ENCODE measurements at places on chromosomes 6 and 20. TPM values are rescaled to one million over a fixed set of nuclear protein-coding genes. Genes with fewer than 3 reads are reported as not detected.

DNA sequence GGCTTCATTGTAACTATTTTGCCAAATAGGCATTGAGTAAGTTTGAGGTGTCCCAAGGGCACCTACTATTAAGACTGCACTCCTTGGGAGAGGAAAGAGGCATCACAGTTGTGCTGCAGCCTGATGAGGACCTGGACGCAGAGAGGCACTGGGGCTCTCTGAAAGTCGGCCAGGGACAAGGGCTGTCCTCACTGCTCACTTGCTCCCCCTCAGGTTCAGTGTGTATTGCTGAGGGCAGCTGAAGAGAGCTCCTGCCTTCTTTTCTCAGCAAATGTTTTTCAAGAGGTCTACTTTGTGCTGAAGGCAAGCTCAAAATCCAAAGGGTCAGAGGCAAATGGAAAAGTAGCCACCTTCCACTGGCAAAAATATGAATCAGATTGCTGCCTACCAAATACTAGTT is 331.8 kb downstream of the RIMS1 start:
- no peaks in the 10 kb centered on the region for H3K27me3 ChIP-seq
- H3K36me3 ChIP-seq, result no peaks in the 10 kb centered on the region
- no peak overlapping the region for H3K27ac ChIP-seq
- H3K4me1 ChIP-seq, result no peaks in the 10 kb centered on the region

Gene OARD1
- total RNA-seq, result 48.7 TPM

DNA sequence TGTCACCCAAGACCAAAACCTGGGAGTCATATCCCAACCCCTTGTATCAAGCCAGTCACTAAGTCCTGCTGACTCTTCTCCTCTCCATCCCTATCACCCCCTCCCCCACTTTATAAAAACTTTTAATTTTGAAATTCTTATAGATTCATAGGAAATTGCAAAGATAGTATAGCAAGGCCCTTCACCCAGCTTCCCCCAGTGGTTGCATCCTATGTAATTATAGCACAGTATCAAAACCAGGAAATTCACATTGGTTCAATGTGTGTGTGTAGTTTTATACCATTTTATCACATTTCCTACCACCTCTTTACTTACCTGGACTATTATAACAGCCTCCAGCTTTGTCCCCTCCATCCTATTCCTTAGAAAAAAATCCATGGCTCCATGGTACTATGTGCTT is 4.1 kb downstream of the PPT2 start:
- peaks cover 40% of the 10 kb centered on the region for H3K36me3 ChIP-seq
- no peak for DNase-seq
- peaks cover 22% of the 10 kb centered on the region for H3K4me1 ChIP-seq

DNA sequence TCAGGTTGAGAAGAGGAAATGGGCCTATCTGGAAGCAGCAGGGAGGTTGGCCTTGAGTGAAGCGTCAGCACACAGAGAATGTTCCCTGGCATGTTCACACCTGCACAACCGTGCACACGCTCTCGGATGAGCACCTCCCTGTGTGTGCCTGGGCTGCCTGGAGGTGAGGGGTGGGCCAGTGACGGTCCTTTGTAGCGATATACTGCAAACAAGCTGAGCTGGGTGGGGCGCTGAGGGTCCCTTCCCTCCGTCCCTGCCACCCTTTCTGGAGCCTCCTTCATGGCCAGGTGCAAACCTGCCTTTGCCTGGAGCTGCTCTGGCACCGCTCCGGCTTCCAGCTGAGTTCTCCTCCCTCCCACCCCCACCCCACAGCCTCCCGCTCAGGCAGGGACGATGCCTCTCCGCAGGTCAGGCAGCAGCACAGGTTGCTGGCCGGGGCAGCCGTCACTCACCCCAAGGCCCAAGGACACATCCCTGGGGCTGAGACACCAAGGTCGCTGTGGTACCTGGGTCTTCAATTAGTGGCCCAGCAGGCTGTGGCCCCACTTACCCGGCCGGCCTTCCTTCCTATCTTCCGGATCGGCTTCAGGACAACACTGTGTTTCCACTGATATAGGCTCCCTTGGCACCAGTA is 111.6 kb downstream of the ERMARD start:
- peaks cover 18% of the 10 kb centered on the region for H3K4me1 ChIP-seq
- no peak overlapping the region for H3K27ac ChIP-seq
- no peaks in the 10 kb centered on the region for H3K36me3 ChIP-seq
- no peak overlapping the region for H3K4me3 ChIP-seq
- H3K27me3 ChIP-seq, result no peaks in the 10 kb centered on the region

GRCh38 chr6:91453224-91453878 is 866.5 kb upstream of the MAP3K7 start:
- no peak overlapping the region for H3K27ac ChIP-seq
- H3K27me3 ChIP-seq, result no peaks in the 10 kb centered on the region

Gene OVOL2
- not detected for total RNA-seq

DNA sequence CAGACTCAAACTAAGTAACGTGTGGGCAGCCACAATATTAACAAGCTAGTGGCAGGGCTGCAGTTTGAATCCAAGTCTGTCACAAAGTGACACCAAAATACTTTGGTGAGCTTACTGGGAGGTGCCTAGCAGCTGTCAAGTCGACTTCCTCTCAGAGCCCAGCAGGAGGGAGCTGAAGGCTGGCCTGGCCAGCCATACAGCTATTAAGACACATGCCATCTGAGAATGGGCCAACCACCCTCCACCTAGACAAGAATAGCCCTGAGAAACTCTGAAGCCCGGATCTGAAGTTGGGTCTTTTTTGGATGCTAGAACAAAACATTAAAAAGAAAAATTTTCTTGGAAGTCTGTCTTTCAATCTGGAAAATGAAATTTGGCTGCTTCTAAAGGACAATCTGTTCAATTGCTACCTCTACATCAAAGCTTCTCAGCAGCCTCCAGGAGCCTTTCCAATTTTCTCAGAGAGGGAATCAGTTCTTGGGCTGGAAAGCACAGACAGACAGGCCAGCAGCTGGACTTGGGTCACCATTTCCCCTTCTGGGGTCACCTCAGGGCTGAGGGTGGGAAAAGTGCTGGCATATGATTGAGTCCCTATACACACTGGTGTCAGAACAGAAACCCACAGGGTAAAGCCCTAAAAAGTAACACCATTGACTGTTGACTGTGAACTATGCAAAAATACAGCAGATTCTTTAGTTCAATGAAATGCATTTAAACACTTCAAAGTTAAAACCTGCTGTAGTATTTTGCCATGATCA is 42.9 kb downstream of the UQCC1 start:
- no peak for DNase-seq
- H3K4me1 ChIP-seq, result no peaks in the 10 kb centered on the region
- H3K4me3 ChIP-seq, result no peak overlapping the region
- no peaks in the 10 kb centered on the region for H3K27me3 ChIP-seq
- peaks cover 6% of the 10 kb centered on the region for H3K36me3 ChIP-seq
- H3K27ac ChIP-seq, result no peak overlapping the region

Gene SLC16A10
- total RNA-seq, result 26.1 TPM

DNA sequence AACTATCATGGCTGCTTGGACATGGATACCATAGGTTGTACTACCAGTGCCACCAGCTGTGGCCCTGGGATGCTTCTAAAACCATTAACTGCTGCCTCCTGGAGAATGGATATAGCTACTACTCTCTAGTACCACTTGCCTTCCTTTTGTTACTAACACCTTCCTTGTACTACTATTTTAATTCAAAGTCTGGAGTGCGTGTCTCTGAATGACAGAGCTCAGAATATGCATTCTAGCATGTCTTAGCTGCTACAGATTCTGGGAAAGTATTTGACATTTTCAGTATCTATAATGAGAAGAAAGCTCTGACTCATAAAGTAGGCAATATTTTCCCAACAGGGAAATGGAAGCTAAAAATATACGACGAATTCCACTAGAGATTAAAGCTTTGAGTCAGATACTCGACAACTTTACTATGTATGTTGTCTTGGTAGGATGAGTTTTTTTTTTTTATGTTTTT is 112.3 kb downstream of the PFDN4 start:
- no peaks in the 10 kb centered on the region for H3K4me1 ChIP-seq
- no peaks in the 10 kb centered on the region for H3K36me3 ChIP-seq
- peaks cover 27% of the 10 kb centered on the region for H3K27me3 ChIP-seq
- H3K4me3 ChIP-seq, result no peak overlapping the region
- DNase-seq, result no peak

DNA sequence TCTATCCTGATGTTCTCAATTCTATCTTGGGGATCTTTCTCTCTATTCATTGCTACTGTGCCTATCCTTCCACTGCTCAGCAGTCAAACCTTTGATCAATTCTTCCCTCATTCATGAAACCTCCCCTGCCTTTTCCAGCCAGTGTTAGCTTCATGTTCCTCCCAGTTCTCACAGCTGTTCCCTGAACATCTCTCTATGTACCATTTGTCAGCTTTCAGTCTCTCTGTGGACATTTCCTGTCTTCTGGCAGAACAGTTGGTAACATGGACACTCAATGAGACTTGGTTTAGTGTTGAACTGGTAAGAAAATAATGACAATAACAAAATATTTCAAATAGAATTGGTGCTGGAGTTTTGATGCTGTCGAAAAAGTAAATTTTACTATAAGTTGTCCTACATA is 26.2 kb downstream of the SPTLC3 start:
- no peaks in the 10 kb centered on the region for H3K4me1 ChIP-seq
- no peak for DNase-seq
- no peak overlapping the region for H3K27ac ChIP-seq
- H3K36me3 ChIP-seq, result peaks cover 2% of the 10 kb centered on the region

- no peak for DNase-seq
- no peaks in the 10 kb centered on the region for H3K36me3 ChIP-seq
- H3K4me3 ChIP-seq, result no peak overlapping the region
- no peaks in the 10 kb centered on the region for H3K27me3 ChIP-seq
- no peaks in the 10 kb centered on the region for H3K4me1 ChIP-seq
Measured at GRCh38 chr6:43759907-43760206, 10.2 kb upstream of the VEGFA start.

Gene SEMG1
- total RNA-seq, result not detected

Gene BPIFB2
- total RNA-seq, result not detected

- no peak overlapping the region for H3K4me3 ChIP-seq
- H3K27me3 ChIP-seq, result no peaks in the 10 kb centered on the region
- no peaks in the 10 kb centered on the region for H3K36me3 ChIP-seq
Measured at GRCh38 chr6:35663447-35664235, 25.1 kb downstream of the FKBP5 start.

DNA sequence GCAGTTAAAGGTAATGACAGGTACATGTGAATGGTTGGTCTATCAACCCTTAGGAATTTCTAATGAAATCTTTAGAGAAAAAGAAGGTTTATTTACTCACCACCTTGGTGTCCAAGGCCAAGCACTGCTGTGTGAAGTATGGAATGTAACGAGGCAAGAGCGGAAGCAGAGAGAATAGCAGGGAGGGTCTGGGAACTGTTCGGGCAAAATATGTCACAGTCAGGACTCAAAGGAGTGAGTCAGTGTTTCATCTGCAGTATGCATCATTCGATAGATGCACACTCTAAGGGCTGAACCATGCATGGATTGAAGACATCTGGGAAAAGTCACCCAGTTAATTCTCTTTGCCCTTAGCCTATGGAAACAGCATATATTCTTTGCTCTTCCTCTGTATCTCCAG is 33.2 kb downstream of the ADGRF5 start:
- no peak for DNase-seq
- no peak overlapping the region for H3K4me3 ChIP-seq
- peaks cover 8% of the 10 kb centered on the region for H3K27me3 ChIP-seq
- H3K27ac ChIP-seq, result no peak overlapping the region
- H3K4me1 ChIP-seq, result no peaks in the 10 kb centered on the region

DNA sequence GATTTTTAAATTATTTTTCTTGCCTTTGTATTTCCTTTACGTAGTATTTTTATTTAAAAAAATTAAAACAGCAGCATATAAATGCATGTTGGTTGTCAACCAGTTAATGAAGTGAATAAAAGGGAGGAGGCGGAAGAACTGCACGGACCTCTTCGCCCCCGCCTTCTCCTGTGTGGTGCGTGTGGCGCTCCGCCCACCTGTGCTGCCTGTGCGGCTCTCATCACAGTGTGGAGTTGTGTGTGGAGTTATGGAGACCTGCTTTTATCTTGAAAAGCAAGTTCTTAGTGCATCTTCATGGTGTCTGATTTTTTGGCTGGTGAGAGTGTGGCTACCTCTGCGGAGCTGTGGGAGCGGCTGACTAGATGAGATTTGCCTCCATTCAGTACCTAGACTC is 58.4 kb downstream of the PTPN1 start:
- DNase-seq, result no peak
- peaks cover 5% of the 10 kb centered on the region for H3K36me3 ChIP-seq
- peaks cover 75% of the 10 kb centered on the region for H3K4me1 ChIP-seq
- peak overlapping the region; percentile 60 for H3K27ac ChIP-seq

Gene PRKN
- total RNA-seq, result 3.5 TPM

Gene POM121L2
- not detected for total RNA-seq

Gene RIPPLY2
- total RNA-seq, result not detected

GRCh38 chr20:43238833-43239232 is 49.1 kb upstream of the PTPRT start:
- H3K36me3 ChIP-seq, result no peaks in the 10 kb centered on the region
- DNase-seq, result no peak
- no peak overlapping the region for H3K4me3 ChIP-seq
- H3K27ac ChIP-seq, result no peak overlapping the region

GRCh38 chr6:94238868-94239267 is 819.5 kb upstream of the EPHA7 start:
- H3K36me3 ChIP-seq, result no peaks in the 10 kb centered on the region
- no peaks in the 10 kb centered on the region for H3K4me1 ChIP-seq
- H3K27me3 ChIP-seq, result no peaks in the 10 kb centered on the region
- DNase-seq, result no peak

GRCh38 chr6:161493576-161494118 is 219.8 kb upstream of the AGPAT4 start:
- no peak overlapping the region for H3K4me3 ChIP-seq
- no peak for DNase-seq
- peaks cover 22% of the 10 kb centered on the region for H3K36me3 ChIP-seq
- H3K27me3 ChIP-seq, result no peaks in the 10 kb centered on the region
- no peak overlapping the region for H3K27ac ChIP-seq

Gene TMEM200A
- not detected for total RNA-seq

Gene OR11A1
- total RNA-seq, result not detected

GRCh38 chr20:36768768-36769430 is 4.7 kb downstream of the DSN1 start:
- H3K4me1 ChIP-seq, result peaks cover 21% of the 10 kb centered on the region
- H3K27me3 ChIP-seq, result no peaks in the 10 kb centered on the region
- no peak overlapping the region for H3K4me3 ChIP-seq
- DNase-seq, result no peak
- H3K36me3 ChIP-seq, result no peaks in the 10 kb centered on the region
- H3K27ac ChIP-seq, result no peak overlapping the region

- no peak for DNase-seq
- no peak overlapping the region for H3K27ac ChIP-seq
- H3K27me3 ChIP-seq, result no peaks in the 10 kb centered on the region
- H3K4me3 ChIP-seq, result no peak overlapping the region
Measured at GRCh38 chr6:157258878-157259277, 64.4 kb downstream of the TMEM242 start.

DNA sequence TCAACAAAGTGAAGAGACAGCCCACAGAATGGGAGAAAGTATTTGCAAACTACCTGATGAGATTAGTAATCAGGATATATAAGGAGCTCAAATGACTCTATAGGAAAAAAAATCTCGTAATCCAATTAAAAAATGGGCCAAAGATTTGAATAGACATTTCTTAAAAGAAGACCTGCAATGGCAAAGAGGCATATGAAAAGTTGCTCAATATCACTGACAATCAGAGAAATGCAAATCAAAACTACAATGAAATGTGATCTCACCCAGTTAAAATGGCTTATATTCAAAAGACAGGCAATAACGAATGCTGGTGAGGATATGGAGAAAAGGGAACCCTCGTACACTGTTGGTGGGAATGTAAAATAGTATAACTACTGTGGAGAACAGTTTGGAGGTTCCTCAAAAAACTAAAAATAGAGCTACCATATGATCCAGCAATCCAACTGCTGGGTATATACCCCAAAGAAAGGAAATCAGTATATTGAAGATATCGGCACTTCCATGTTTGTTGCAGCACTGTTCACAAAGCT is 65.0 kb downstream of the TOX2 start:
- DNase-seq, result no peak
- no peaks in the 10 kb centered on the region for H3K36me3 ChIP-seq
- no peak overlapping the region for H3K27ac ChIP-seq
- H3K4me1 ChIP-seq, result peaks cover 8% of the 10 kb centered on the region
- no peak overlapping the region for H3K4me3 ChIP-seq
- peaks cover 17% of the 10 kb centered on the region for H3K27me3 ChIP-seq

Measured in naive thymus-derived CD8-positive, alpha-beta T cell (primary cell).